Cortex of kidney (tissue), 1 donor: ENCODE measurements at places on chromosomes 12 and 14.
A peak's percentile ranks its signal among the peaks of the same experiment; 100 is the strongest.

GRCh38 chr14:68475802-68476201, 317.1 kb downstream of the ZFP36L1 start:
- no peak for DNase-seq

- peak; percentile 19 for DNase-seq
Observed at GRCh38 chr14:100239840-100240667, 1.1 kb downstream of the YY1 start.

DNA sequence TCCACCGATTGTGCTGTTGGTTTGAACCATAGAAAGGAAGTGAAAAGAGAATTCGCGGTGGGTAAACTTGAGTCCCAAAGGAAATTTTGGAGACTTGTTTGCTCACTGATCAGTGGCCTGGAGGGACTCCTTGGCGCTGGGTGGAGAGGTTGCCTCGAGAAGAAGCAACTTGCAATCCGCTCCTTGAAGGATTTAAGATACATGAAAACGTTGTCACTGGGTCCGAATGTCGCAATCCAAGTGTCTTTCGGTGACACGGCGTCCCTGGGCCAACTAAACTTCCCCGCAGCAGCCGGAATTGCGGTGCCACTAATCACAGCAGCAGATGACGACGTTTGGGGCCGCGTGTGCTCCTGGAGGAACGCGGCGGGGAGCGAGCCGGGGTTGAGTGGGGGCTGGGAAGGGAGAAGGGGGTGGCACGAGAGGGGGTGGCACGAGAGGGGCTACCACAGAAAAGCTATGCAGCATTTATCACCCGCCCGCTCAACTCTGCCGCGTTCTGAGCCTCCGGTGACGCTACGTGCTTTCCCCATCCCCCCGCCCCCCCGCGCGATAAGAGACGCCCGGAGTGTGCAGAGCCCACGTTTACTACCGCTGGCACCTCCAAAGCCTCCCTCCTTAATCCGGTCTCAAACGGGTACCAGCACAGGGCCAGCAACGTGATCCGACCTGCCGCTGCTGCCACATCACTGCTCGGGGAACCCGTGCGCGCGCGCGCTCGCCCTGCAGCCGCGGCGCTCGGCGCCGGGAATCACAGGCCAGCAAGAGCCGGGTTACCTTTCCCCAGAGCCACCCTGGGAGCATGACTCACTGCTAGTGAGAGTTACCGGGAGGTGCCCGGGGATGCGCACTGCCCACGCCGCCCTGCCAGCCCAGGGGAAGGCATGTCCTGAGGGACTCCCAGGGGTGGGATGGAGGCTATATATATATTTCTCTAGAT, 833 bp upstream of the BHLHE41 start:
- no peak for DNase-seq

DNA sequence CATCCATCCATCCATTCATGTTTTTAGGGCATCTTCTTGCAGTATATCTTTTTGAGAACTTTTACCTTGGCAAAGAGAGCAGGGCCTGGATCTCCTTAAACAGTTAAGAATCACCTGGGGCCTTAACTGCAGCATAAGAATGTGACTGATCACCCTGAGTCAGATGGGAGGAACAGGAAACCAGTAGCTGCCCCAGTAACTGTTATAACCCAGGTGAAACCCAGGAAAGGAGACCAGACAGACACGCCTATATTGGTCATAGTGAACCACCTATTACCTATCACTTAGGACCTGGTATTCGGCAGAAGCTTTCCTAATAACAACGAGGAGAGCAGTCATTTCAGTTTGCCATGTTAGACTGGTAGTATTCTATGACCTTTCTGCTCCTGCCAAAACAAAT, 43.4 kb upstream of the NR2C1 start:
- no peak for DNase-seq

- DNase-seq = no peak
Observed at GRCh38 chr12:101859664-101860607, 17.4 kb upstream of the DRAM1 start.

DNA sequence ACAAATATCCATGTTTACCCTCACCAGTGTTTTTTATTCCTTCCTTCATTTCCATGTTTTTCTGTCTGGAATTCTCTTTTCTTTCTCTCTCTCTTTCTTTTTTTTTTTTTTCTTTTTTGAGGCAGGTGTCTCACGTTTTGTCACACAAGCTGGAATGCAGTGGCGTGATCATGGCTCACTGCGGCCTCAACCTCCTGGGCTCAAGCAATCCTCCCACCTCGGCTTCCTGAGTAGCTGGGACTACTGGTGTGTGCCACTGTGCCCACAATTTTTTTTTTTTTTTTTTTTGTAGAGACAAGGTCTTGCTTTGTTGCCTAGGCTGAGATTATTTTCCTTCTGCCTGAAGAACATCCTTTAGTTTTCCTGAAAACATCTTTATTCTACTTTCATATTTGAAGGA, 15.0 kb upstream of the AMIGO2 start:
- DNase-seq = no peak

DNA sequence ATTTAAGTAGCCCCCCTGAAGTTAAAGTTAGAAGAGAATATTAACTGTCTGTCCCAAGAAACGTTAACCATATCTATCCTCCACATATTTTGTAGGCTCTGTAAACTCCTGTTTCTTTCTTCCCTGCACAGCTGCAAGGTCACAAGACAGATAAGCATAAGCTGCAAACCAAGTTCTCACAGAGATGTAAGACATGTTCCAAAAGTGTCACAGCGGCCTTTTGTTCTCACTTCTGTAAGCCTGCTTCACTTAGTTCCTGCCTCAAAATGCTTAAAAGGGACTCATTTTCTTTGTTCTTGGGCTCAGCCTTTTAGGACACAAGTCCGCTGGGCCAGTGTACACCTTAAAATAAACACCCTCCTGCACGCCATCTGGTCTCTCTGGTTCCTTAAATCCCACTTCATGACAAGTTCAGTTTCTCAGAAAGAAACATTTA, 3.2 kb downstream of the RNASE1 start:
- no peak for DNase-seq

DNA sequence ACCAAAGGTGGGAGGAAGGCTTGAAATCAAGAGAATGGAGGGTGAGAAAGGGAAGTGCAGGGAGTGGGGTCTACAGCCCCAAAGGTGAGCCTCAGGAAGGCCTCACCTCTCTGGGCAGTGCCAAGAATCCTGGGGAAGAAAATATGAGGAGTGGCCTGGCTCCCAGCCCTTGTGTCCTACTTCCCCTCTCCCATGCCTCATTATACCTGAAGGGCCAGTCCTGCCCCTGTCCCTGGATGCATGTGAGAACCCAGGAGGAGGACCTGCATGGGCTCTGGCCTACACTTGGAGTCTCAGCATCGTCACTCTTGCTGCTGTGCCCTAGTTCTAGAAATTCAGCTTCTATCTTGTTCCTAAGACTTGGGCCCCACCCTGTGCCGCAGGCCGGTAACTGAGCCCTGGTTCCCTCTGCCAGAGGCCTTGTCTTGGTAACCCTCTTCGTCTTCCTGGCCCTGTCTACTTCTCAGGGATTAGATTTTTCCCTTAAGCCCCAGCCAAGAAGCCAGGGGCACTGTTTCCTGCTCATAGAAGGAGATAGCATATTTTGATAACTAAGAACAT, 10.9 kb upstream of the MYH7 start:
- no peak for DNase-seq

DNA sequence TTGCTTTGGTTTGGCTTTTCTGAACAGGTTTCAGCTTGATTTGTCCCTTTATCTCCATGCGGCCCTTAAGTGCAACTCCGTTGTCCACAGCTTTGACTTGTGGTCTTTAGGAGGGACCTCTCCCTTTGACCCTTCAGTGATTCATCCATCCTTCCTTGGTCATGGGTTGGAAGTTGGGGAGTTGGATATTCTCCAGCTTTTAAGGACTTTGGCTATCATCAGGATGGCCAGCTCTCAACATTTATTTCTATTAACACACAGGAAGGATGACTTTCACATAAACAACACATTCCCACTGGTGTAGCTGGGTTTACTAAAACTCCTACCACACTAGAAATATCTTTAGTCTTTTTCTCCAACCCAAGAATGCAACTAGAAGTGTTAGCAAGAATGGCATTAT, 50.9 kb upstream of the E2F7 start:
- DNase-seq = no peak

DNA sequence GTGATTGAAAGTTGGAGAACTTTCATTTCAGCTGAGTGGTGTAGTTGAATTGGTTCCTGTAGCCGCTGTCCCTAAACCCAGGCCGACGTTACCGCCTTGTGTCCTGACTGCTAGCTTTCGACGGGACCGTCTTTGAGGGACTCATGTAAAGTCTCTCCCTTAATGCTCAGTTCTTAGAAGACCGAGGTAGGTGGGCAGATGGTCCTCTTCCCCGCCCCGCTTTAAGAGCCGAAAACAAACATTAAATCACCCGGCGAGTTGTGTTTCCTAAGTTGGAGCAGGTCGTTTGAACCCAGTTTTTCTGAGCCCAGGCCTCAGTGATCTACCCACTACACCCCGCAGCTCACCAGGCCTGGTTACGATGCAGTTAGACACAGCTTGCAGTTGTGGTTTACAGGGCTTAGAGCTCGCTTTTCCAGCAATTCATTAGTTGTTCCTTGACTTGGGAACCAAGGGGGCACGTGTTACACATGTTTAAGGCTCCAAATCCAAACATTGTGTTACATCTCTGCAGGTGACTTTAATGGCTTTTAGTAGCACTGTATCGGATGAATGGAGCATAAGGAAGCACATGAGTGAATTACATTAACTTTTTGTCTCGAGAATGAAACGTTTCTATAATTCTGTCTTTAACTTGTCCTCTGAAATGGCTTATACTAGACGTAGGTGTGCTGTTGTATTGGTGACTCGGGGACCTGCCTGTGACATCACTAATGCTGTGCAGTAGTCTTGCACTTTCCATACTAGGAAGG, 790 bp downstream of the NEDD1 start:
- no peak for DNase-seq

GRCh38 chr14:41360126-41360525, 246.6 kb upstream of the LRFN5 start:
- DNase-seq = no peak

DNA sequence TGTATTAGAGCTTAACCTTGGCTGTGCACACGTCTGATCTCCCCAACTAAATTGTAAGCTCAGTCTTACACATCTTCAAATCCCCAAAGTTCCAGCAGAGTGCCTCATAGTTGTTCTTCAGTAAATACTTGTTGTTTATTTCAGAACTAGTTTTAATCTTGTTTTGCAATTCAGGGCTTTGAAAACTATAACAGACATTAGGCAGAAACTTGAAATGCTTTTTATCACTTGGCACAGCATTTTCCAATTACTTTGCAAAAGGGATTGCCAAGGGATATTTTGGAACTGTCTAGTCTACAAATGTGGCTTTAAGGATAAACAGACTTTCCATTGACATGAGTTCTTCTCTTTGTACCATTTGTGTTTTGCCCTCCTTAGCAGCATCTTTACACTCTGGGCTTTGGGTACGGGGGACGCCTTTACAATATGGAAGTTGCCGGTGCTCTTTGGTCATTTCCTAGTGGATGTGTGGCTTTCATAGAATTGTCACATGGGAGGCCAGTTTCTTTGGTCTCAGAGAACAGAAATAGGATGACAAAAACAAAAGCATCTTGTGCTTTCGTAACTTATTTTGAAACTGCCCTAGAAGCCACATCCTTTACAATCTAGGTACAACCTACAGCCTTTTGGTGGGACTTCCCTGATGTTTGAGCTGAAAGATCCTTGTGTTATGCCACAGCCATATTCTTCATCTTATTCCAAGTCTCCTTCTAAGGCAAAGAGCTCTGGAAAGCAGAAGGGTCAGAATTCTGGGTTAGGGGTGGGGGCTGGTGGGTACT, 96.9 kb downstream of the NPAS3 start:
- DNase-seq = no peak

DNA sequence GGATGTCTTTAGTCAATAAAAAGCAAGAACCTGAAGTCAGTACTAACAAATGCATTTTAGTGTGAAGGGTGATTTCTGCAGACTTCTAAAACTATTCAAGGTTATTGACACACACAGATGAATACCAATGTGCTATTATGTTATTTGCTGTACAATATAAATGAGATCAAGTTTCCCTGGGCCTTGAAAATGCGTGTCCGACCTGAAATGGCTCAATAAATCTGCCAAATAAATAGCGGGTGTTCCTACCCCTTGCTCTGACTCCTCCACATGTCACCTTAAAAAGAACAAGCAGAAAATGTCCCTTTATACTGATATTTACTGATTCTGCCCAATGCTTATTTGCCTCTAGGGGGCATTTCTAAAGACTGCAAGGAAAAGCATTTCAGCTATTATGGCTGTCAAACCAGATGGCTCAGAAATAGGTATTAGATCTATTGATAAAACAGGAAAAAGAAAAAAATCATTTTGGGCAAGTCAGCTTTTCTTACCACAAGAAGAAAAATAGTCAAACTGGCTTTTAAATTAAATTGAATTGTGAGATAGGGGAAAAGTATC, 367.3 kb upstream of the KITLG start:
- no peak for DNase-seq
